Small intestine (tissue), 16 donors: ENCODE measurements at places on chromosomes 1 and 21.
A peak's percentile ranks its signal among the peaks of the same experiment; 100 is the strongest.

- no peak for DNase-seq
These were observed 27.0 kb downstream of the FGGY start for GRCh38 chr1:59323879-59324278.

GRCh38 chr1:27348861-27349783 is 7.3 kb downstream of the SYTL1 start:
- DNase-seq, result peak; percentile 91

- no peak for DNase-seq
These were observed 51.8 kb downstream of the WDR4 start for GRCh38 chr21:42827588-42827987.

DNA sequence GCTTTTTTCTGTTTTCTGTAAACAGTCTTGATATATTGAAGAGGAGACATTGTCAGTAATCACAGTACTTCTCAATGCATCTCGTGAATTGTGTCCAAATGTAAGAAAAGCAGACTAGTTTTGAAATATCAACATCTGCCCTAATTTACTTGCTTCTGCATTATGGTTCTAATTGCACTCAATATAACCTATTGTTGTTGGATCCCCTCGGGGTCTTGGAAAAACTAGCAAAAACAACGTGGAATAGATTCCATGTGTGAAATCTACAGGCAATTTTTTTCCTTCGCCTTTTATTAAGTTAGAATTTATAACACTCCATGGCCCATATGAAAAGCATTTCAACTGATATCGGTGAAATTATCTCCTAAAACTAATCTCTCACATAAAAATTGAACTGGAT is 236.5 kb downstream of the TTLL7 start:
- DNase-seq, result no peak

DNA sequence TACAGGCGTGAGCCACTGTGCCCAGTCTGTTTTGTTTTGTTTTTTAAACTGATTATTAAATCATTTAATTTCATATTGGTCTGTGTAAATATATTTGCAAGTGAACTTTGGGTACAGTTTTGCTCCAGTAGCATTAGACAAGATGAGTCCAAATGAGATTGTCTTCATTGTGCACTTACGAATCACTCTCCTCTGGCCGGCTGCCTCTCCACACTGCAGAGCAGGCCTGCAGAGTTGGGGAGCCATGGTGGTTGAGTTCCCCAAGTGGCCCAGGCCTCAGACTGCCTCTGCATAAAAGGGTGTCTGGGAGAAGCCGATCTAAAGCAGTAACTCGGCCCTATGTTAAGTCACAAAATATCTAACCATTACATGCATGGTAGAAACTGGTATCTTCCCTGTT is 74.8 kb downstream of the ATP5PO start:
- no peak for DNase-seq

GRCh38 chr1:54884768-54885167 is 2.2 kb downstream of the DHCR24 start:
- no peak for DNase-seq

- DNase-seq, result peak; percentile 62
These were observed 16.2 kb upstream of the ERICH3 start for GRCh38 chr1:74689621-74690363.

- no peak for DNase-seq
These were observed 21.3 kb upstream of the COL18A1 start for GRCh38 chr21:45383615-45384201.

DNA sequence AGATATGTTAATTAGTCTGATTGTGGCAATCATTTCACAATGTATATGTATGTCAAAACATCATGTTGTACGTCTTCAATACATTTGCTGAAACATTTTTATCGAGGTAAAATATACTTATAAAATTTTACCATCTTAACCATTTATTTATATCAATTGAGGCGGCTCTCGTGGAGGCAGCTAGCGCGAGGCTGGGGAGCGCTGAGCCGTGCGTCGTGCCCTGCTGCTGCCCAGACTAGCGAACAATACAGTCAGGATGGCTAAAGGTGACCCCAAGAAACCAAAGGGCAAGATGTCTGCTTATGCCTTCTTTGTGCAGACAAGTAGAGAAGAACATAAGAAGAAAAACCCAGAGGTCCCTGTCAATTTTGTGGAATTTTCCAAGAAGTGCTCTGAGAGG is 202.5 kb upstream of the PBX1 start:
- DNase-seq, result no peak

DNA sequence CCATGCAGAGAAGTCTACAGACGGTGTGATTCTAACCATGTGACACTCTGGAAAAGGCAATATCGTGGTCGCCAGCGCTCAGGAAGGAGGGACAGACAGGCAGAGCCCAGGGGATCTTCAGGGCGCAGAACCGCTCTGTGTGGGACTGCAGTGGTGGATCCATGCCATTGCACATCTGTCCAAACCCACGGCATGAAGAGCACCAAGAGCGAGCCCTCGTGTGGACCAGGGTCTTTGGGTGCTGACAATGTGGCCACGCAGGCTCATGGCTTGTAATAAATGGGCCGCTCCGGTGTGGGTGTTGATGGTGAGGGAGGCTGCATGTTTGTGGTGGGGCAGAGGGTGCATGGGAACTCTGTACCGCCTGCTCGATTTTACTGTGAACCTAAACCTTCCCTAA is 25.3 kb upstream of the POFUT2 start:
- no peak for DNase-seq

- peak; percentile 43 for DNase-seq
These were observed 7.5 kb downstream of the HPCAL4 start for GRCh38 chr1:39683591-39684312.

DNA sequence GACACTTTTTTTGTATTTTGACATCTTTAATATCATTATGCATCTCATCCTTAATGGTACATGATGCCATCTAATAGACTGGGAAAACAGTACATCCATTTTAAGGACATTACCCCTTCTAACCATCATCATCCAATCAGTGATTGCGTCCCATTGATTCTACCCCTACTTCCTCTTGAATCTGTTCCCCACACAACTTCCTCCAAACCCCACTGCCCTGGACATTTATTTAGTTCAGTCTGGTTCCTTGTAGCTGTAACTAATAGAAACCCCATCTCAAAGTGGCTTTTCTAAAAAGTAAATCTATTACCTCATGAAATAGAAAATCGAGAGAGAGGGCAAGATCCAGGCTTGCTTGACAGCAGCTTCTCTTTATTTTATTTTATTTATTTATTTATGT is 2.1 kb upstream of the ITLN1 start:
- DNase-seq, result no peak

- no peak for DNase-seq
These were observed 29.6 kb downstream of the SLC37A1 start for GRCh38 chr21:42543106-42543847.

DNA sequence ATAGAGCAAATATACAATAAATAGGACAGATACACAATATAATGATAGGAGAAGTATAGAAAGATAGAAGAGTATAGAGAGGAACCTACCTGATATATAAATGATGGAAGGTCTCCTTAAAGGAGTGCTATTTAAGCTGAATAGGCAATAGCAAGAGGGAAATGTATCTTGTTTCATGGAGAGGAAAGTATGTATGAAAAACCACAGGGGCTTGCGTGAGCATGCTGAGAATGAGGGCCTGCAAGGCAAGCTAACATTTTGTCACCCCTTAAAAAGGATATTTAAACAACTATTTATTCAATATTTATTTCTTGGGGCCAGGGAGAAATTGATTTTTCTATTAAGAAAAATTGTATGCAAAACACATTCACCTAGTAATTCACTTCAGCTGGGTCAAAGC is 150.9 kb upstream of the ZRANB2 start:
- DNase-seq, result no peak

GRCh38 chr1:2859219-2859880 is 57.9 kb upstream of the TTC34 start:
- no peak for DNase-seq

GRCh38 chr1:64019818-64020217 is 183.6 kb upstream of the UBE2U start:
- peak; percentile 71 for DNase-seq

DNA sequence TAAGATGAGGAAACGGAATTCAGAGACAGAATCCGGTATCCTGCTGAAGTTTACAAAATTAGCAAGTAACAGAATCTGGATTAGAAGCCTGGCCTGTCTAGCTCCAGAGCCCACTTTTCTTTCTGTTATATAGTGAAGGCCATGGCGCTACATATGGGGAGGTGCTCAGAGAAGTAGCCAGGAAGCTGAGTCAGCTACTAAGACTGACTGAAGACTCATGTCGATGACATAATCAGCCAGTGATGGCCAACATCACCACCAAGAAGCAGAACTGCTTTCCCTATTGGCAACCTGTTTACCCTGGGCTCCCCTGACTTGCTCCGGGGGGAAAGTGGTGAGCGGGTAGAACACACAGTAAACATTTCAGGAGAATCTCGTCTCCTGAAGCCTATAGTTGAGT is 18.8 kb downstream of the LRRC52 start:
- DNase-seq, result no peak

- DNase-seq, result peak; percentile 77
These were observed 4.5 kb downstream of the C1orf232 start for GRCh38 chr1:26164036-26164860.

- no peak for DNase-seq
These were observed 24.2 kb downstream of the POFUT2 start for GRCh38 chr21:45263534-45263933.

DNA sequence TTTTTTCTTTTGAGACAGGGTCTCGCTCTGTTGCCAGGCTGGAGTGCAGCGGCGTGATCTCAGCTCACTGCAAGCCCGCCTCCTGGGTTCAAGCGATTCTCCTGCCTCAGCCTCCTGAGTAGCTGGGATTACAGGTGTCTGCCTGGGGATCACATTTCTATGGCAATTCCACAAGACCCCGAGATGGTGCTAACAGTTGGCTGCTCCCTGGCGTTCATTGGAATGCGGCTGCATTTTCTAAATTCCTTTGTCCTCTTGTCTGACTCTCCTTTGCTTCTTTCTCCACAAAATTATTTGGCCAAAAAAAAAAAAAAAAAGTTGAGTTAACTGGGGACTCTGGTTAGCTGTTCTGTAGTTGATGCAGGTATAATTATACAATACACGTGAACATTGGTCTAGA is 176.4 kb downstream of the ETS2 start:
- DNase-seq, result no peak

GRCh38 chr1:206905295-206906164 is 8.3 kb downstream of the IL24 start:
- no peak for DNase-seq

GRCh38 chr21:38664315-38664714 is 141.4 kb upstream of the ETS2 start:
- DNase-seq, result no peak

DNA sequence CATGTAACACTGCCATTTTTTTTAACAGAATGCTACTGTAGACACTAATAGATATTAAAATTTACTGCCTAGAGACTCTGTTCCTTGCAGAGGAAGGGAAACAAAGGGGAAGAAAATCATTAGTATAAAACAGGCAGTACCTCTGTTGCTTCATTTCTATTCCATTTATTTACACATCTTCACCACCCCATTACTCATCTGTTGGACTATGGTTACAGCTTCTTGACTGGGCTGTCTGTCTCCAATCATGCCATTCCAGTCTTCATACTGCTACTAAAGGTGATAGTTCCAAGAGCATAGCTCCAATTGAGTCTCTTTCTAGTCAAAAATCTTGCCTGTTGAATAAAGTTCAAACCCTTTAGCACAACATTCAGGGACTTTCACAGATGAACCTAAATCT is 22.2 kb upstream of the GPR25 start:
- DNase-seq, result no peak

GRCh38 chr1:161038523-161039153 is at the start of gene TSTD1:
Gene TSTD1, minus strand, starts transcription at chr1:161038964. Its CDS starts 75 bp downstream, at chr1:161038889.
- DNase-seq, result peak; percentile 89

DNA sequence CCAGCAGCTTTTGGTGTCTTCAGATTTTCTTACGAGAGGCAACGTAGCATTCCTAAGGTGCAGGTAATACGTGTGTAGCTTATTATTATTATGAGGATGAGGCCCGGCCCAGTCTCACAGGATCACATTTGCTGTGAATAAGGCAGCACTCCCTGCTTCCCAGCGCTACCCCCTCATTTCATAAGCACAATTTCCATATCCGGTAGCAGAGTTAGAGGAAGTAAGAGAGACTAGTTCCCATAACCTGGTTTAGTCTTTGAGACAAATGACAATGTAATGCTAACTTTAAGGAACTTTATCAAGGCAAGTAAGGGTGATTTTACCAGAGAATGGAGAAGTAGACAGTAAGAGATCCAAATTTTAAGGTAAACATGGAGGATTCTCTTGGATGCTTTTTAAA is 14.6 kb upstream of the LMO4 start:
- no peak for DNase-seq

GRCh38 chr1:17545356-17545755 is 5.9 kb downstream of the ARHGEF10L start:
- no peak for DNase-seq

DNA sequence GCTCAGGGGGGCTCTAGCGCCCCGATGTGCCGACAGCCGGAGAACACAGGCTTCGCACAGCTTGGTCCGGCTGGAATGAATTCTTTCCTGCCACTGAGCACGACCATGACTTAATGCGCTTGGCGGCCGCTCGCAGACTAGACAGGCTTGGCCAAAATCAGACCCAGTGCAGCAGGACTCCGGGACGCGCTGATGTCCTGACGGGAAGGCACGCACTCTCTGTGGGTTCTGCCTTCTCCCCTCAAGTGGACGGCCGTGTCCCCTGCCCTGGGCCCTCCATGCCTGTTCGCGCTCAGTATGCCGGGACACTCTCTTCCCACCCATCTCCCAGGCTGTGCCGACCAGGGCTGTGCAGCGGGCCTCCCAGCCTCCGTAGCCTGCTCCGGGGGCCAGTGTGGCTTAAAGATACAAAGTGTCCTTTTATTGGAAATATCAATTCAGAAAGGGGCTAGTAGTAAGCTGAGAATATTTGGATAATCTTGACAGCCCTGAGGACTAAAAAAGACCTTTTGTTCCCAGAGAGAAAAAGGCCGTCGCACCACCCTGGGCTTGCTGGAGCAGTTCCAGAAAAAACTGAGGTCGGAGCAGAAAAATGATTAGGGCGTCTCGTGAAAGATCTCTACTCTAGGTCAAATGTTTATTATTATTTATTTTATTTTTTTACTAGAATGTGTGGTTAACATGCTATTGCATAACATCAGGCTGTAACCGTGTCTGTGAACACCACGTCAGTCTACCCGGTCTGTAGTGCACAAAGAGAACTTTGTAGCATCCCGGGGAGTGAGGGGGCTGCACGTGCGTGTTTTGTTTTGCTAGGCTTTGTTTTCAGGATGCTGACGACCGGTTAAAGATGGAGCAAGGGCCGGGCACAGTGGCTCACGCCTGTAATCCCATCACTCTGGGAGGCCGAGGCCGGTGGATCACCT is 88.1 kb upstream of the ARHGEF16 start:
- no peak for DNase-seq

GRCh38 chr1:154446292-154446691 is 41.1 kb downstream of the IL6R start:
- DNase-seq, result no peak

- DNase-seq, result no peak
These were observed 271.6 kb upstream of the SGIP1 start for GRCh38 chr1:66262208-66262963.

DNA sequence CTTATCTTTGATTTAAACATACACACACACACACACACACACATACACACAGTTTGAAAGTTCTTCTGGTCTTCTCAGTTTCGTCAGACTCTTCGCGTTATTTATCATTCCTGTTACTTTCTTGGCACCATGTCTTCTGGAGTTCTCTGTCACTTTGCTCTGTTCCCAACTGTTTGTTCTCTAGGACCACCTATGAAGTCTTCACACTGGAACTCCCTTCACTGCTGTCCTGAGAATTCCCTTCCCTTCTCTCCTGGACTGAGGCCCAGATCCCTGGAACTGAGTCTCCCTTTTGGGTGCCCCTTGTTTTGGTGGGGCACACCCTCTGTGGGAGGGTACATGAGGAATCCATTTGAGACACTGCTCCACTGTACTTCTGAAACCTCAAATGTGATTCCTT is 30.5 kb downstream of the ALG14 start:
- DNase-seq, result peak; percentile 19
